ENCODE measurements at places on chromosomes 16 and 17.

GRCh38 chr16:66495440-66495839 is 54.5 kb downstream of the TK2 start:
- DNase-seq: no peak

- DNase-seq: no peak
Measured at GRCh38 chr16:68246666-68247065, 1.5 kb downstream of the PLA2G15 start.

- DNase-seq: no peak
Measured at GRCh38 chr16:68332411-68333121, 21.7 kb downstream of the PRMT7 start.

DNA sequence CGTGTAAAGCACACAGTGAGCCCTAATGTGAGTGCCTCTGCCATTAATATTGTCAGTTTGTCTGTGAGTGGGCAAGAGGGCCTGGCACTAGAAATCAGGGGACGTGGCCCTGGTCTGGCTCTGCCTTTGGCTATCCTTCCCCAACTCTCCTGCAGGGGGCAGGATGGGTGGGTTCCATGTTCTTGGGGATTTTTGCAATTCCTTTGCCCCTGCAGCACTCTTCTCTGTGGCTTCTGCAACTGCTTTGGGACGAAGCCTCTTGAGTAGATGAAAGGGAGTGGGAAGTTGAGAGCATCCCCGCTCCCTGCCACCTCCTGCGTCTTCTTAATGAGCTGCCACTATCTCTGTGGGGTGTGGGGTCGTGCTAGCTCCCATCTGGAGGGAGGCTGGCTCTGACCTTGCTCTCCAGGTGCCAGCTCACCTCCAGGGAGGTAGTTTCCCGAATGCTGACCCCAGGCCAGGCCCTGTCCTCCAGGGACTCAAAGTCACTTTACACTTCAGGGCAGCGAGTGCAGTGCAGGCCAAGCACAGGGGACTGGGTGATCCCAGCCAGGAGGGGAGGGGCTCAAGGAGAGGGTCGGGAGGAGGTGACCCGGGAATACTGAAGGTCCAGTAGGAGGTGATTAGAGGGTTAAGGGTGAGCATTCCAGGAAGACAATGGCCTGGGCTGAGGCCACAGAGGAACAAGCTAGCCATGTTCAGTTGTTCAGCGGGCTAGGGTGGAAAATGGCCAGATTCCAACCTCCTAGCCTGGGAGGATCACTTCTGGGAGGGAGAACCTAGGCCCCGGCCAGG is 121.0 kb upstream of the NLRP1 start:
- DNase-seq: no peak

DNA sequence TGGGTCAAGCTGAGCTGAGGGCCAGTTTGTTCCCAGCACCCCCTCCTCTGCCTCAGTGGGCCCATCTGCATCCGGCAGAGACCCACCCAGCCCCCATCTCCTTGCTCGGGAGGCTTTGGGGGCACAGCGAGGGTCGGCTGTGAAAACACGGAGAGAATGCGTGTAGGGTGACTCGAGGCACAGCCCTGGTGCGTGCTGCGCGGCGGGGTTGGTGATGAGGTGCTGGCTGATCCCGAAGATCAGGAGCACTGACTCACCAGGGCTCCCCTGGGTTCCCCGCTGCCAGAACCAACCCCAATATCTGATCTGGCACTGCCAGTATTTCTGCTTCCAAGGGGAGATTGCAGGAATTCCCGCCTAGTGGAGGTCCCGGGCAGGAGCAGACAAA is 7.5 kb upstream of the KRT17 start:
- no peak for DNase-seq

GRCh38 chr17:787641-788221 is 5.6 kb downstream of the MRM3 start:
- no peak for DNase-seq

- no peak for DNase-seq
Measured at GRCh38 chr17:66339561-66339960, 37.1 kb downstream of the PRKCA start.

- DNase-seq: no peak
Measured at GRCh38 chr17:13086142-13086769, 68.4 kb upstream of the ELAC2 start.

DNA sequence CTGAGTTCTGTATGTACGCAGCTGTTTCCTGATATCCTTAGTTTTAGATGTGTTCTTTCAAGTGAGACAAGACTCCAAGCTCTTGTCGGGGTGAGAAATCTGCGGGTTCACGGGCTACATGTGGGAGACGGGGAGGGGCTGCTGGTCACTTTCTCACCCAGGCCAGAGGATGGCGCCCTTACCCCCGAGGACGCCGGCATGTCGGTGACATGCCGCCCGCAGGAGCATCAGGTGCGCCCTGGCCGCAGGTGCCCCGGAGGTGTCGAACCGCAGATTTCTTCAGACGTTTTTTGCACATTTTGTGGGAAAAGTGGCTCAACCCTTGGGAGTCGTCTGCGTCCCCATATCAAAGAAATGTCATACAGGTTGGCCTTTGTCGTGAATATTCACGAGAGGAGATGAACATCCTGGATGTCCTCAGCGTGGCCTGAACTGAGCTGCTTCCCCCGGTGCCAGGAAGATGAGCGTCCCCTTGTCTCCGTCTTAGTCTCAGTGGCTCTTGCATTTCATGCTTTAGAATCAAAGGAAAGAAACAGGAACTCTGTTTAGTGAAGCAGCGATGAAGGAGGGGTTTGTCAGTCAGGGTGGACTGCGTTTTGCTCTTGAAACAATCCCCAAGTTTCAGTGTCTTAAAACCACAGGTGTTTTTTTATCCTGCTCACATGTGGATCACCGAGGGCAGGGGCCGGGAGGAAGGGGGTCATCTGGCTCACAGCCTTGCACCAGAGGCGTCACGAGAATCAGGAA is 75.4 kb upstream of the ZNF750 start:
- no peak for DNase-seq

GRCh38 chr16:8323153-8323552 is 267.2 kb downstream of the TMEM114 start:
- DNase-seq: no peak

GRCh38 chr17:49196520-49196919 is 13.9 kb downstream of the GNGT2 start:
- no peak for DNase-seq

GRCh38 chr17:65218261-65218660 is 81.1 kb downstream of the RGS9 start:
- no peak for DNase-seq

DNA sequence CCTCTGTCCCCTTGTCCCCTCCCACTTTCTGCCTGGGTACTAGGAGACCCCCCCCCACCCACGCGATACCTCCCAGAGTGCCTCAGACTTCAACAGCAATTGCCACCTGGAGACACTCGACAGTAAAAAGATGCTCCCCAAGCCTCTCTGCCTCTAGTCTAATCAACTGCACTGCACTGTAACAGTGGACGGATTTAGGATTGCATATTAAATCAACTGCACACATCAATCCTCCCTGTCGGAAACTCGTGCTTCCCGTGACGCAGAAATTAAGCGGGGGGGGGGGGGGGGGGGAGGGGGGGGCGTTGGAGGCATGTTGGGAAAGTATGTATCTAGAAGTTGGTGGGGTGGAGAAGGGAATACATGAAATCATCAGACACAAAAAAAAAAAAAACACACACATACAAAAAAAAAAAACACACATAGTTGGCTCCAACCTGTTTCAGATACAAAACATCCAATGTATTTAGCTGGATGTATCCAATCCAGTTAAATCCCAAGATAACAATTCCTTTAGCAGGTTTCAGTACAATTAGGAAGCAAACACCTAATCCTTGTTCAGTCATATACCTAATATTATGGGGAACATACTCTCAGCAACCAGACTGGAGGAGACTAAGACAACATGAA is 29.7 kb downstream of the FAM222B start:
- no peak for DNase-seq

DNA sequence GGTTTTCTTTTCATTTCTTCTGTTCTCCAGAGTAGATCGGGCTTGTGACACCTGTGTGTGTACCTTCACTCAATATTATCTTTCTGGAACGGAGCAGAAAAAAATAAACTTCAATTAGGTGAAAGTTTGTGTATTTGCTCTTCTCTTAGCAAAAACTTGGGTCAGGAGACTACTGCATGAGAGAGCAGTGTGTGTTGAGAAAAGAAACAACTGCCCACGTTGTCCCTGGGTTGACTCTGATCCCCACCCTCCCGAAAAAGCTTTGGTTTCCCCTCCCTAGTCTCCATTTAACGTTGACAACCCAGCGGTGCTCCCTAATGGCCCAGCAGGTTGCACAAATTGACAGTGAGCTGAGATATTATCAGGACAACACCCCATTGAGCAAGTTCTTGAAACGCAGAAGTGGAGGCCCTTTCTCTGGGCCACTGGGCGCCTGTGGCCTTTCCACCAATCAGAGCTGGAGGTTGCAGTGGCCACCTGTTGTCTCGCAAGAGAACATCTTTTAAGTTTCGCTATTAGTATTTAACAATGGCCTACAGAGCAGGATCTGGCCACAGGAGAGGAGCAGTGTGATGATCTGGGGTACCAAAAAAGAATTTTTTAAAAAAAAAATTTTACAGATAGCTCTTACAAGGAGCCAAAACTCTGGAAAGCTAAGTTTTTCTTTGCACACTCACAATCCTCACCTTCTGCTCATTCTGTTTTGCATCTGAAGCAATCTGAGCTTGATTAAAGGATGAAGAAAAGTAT is 1.5 kb upstream of the TOX3 start:
- no peak for DNase-seq

GRCh38 chr17:59001158-59001814 is 105.4 kb downstream of the TRIM37 start:
- DNase-seq: no peak

- no peak for DNase-seq
Measured at GRCh38 chr17:75774471-75774990, 9.5 kb upstream of the GALK1 start.

DNA sequence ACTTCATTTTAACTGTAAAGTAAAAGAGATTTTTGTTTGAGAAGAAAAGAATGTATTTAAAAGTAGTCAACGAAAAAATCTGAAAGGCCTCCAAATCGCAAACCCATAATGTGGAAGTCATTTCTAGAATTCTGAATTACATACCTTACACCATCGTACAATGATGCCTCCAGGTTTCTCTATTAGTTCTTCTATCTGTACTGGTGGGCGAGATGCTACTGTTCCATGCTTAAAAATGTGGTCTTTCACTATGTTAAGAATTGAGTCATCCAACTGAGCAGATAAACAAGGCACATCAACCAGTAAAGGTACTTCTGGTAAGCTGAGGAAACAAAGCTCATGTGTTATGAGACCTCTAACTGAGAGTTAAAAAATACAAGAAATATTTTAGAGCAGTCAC is 28.5 kb downstream of the CRLF3 start:
- DNase-seq: no peak

DNA sequence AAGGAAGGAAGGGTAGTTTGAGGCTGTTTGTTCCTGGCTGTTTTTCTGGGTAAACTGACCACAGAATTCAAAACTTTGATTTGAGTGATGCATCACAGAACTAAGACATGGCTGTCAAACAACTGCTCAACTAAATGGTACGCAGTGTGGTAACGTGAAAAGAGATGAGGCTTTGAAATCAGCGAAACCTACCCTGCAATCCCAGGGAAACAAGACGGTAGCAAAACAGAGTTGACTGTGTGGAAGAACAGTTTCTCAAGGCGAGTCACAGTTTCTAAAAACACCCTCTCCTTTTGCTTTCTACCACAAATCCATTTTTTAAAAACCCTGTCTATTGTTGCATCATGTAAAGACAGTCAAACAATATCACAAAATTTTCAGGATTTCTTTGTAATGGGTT is 156.0 kb upstream of the MAF start:
- no peak for DNase-seq

GRCh38 chr16:86827521-86827920 is 249.2 kb downstream of the FOXL1 start:
- no peak for DNase-seq

GRCh38 chr16:81175325-81175891 is 63.1 kb upstream of the BCO1 start:
- no peak for DNase-seq

GRCh38 chr17:66549731-66550207 is 247.4 kb downstream of the PRKCA start:
- DNase-seq: no peak

GRCh38 chr17:63086483-63087185 is 120.6 kb downstream of the TANC2 start:
- DNase-seq: no peak

DNA sequence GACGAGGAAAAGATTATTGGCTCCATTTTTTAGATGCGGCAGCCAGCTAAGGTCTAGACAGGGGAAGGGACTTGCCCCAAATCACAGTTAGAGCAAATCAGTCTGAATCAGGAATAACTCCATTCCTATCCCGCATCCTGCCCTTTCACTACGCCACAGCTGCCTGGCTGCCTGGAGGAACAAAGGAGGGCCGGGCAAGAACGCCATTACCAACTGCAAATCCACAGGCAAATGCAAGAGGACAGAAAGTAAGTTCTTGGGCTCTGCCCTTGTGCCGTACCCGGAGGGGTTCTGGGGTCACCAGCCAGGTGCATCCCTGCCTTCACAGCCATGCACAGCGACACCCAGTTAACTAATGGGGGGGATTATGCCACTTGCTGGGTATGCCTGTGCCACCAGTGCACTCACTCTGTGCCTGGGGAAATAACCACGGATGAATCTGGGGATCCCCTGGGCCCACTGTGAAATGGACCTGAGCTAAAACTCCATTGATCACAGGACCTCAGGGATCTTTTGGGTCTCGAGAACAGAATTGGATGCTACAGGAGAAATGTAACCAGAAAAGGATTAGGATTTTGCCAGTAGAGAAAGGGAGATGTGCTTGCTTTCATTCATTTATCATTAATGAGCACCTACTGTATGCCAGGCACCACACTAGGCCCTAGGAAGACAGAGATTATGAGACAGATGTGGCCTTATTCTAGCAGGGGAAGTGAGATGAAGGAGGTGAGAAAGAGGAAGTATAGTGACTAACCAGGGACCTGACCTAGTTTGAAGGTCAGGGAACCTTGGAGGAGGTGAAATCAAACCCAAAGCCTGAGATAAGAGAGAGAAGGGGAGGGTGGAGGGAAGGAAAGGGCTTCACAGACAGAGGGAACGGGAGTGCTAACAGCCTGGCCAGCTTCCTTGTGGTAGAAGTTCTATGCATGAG is 17.7 kb downstream of the BCL7C start:
- DNase-seq: no peak

DNA sequence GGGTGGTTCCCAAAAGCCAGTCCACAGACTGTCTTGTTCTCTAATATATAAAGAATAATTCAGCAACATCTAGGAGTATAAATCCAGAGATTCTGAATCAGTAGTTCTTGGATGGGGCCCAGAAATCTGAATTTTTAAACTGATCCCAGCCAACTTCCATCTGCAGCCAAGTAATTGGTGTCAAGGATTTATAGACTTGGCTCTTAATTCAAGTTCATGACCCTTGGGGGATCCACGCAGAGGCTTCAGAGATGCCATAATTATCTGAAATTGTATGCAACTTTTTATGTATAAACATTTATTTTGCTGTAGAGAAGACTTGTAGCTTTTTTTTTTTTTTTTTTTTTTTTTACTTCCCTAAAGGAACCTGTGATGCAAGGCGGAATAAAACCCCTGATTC is 60.6 kb downstream of the HLF start:
- DNase-seq: no peak

- DNase-seq: peak; percentile 97
Measured at GRCh38 chr16:25111403-25112166, at the start of gene LCMT1. Gene LCMT1, plus strand, starts transcription at chr16:25111742. Its CDS starts 142 bp downstream, at chr16:25111884.

GRCh38 chr16:89556750-89557689 is 3.5 kb upstream of the RPL13 start:
- no peak for DNase-seq

GRCh38 chr17:44269535-44270240 is 1.8 kb upstream of the SLC4A1 start:
- no peak for DNase-seq

- no peak for DNase-seq
Measured at GRCh38 chr16:16871196-16871595, 492.3 kb downstream of the NPIPA7 start.

Measured in NCI-H2081 treated with DMSO at 0.1 percent for 48 hours (cell line).